ENCODE measurements at places on chromosomes 1 and 21. TPM values are rescaled to one million over a fixed set of nuclear protein-coding genes. Genes with fewer than 3 reads are reported as not detected.
A peak's percentile ranks its signal among the peaks of the same experiment; 100 is the strongest.

DNA sequence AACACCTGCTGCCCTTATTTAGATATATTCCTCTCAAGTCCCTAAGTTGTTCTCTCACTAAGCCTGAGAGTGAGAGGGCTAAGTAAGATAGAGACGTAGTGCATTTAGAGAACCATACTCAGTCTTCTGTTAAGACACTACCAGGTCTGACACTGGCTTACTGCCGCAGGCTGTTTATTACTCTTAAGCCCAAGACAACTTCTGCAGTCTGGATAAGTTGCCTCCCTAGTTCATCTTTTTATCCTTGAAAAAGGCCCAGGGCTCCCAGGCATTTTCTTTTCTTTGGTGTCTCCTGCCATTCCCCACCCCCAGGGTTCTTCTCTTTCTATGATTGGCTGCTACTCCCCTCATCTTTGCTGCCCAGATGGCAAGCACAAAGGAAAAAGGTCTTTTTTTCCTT lies 38.7 kb downstream of the CACHD1 start:
- no peak overlapping the region for H3K27ac ChIP-seq
- no peak overlapping the region for H3K4me3 ChIP-seq
- H3K4me1 ChIP-seq: no peaks in the 10 kb centered on the region
- no peak for DNase-seq
- H3K36me3 ChIP-seq: no peaks in the 10 kb centered on the region

DNA sequence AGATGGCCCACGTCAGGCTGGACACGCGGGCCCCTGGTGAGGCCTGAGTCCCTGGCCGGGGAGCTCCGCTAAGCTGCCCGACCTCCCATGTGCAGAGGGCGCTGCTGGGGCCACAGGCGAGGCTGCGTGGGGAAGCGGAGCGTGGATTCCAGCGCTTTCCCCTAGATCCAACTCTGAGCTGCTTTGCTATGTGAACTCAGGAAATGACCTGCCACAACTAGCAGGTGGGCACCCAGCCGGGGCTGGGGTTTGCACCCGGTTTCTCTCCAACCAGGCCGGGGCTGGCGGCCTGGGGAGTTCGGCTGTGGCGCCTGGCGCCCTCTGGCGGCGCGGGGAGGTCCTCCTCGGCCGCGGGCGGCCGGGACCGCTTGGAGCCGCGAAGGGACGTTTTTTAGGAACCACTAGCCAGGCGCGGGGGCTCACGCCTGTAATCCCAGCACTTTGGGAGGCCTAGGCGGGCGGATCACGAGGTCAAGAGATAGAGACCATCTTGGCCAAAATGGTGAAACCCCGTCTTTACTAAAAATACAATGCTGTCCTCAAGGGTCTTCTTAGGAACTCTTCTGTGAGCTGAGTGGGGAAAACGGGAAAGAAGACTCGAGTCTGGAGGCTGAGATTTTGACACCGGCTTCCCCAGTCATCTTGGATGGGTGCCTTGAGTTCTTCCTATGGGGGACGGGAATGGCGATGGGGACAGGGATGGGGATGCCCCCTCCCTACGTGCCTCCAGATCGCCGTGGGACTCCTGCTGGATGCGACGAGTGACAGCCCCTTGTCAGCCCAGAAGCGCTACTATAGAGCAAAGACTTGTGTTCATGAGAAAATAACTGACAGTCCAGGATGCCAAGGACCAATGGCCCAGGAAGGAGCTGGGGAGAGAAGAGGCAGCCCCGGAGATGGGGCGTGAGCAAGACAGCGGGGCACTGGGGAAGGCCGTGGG lies 12.6 kb downstream of the PYCR2 start:
- H3K4me1 ChIP-seq: peaks cover 7% of the 10 kb centered on the region
- peak; percentile 71 for DNase-seq
- H3K4me3 ChIP-seq: no peak overlapping the region

DNA sequence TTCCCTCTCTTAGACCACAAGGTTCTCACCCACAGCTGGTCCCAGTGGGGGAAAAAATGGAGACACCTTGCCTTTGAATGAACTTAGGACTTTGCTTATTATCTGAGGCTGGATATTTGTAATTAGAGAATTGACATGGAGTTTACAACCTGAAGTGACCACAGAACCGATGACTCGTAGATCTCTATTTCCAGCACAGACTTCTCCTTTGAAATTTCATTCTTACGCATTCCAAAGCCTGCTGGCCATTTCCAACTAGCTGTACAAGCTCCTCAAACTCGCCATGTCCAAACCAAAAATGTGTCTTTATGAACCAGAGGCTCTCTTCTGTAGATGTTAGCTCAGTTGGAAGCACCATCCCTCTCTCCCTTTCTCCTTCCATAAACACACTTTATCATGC lies 12.0 kb downstream of the RAB7B start:
- H3K36me3 ChIP-seq: no peaks in the 10 kb centered on the region
- DNase-seq: no peak
- H3K4me3 ChIP-seq: no peak overlapping the region
- H3K4me1 ChIP-seq: no peaks in the 10 kb centered on the region
- no peaks in the 10 kb centered on the region for H3K27me3 ChIP-seq

Gene DTL
- 19.9 TPM for total RNA-seq

GRCh38 chr21:29538115-29538514 lies 239.4 kb downstream of the BACH1 start:
- no peaks in the 10 kb centered on the region for H3K36me3 ChIP-seq
- no peak for DNase-seq
- H3K27me3 ChIP-seq: no peaks in the 10 kb centered on the region
- no peak overlapping the region for H3K4me3 ChIP-seq
- H3K4me1 ChIP-seq: no peaks in the 10 kb centered on the region

Gene UTP25
- total RNA-seq: 5.2 TPM

GRCh38 chr1:44536357-44537209 lies 131.5 kb downstream of the RNF220 start:
- H3K4me3 ChIP-seq: no peak overlapping the region
- H3K27me3 ChIP-seq: no peaks in the 10 kb centered on the region
- H3K4me1 ChIP-seq: no peaks in the 10 kb centered on the region
- no peak for DNase-seq
- H3K36me3 ChIP-seq: no peaks in the 10 kb centered on the region

GRCh38 chr1:41789661-41790330 lies 128.9 kb downstream of the HIVEP3 start:
- no peak overlapping the region for H3K4me3 ChIP-seq
- no peaks in the 10 kb centered on the region for H3K4me1 ChIP-seq
- no peak overlapping the region for H3K27ac ChIP-seq
- no peaks in the 10 kb centered on the region for H3K27me3 ChIP-seq
- no peaks in the 10 kb centered on the region for H3K36me3 ChIP-seq

- DNase-seq: peak; percentile 49
- no peak overlapping the region for H3K4me3 ChIP-seq
- no peak overlapping the region for H3K27ac ChIP-seq
- H3K36me3 ChIP-seq: no peaks in the 10 kb centered on the region
These were observed 90.5 kb downstream of the LIPI start for GRCh38 chr21:14120091-14120734.

Gene HES3
- total RNA-seq: not detected

Gene C1orf115
- total RNA-seq: 80.6 TPM

- peaks cover 14% of the 10 kb centered on the region for H3K4me1 ChIP-seq
- no peaks in the 10 kb centered on the region for H3K27me3 ChIP-seq
- no peaks in the 10 kb centered on the region for H3K36me3 ChIP-seq
- no peak for DNase-seq
- H3K27ac ChIP-seq: peak overlapping the region; percentile 19
These were observed 65.6 kb upstream of the ETS2 start for GRCh38 chr21:38740090-38740489.

Gene ADCY10
- 0.64 TPM for total RNA-seq

Gene PBX1
- 27.2 TPM for total RNA-seq

Gene ITGB3BP
- total RNA-seq: 14.5 TPM
